T-helper 9 cell (primary cell): ENCODE measurements at places on chromosomes 6 and 20.

GRCh38 chr20:41373251-41373783 lies 6.7 kb upstream of the EMILIN3 start:
- DNase-seq: no peak

DNA sequence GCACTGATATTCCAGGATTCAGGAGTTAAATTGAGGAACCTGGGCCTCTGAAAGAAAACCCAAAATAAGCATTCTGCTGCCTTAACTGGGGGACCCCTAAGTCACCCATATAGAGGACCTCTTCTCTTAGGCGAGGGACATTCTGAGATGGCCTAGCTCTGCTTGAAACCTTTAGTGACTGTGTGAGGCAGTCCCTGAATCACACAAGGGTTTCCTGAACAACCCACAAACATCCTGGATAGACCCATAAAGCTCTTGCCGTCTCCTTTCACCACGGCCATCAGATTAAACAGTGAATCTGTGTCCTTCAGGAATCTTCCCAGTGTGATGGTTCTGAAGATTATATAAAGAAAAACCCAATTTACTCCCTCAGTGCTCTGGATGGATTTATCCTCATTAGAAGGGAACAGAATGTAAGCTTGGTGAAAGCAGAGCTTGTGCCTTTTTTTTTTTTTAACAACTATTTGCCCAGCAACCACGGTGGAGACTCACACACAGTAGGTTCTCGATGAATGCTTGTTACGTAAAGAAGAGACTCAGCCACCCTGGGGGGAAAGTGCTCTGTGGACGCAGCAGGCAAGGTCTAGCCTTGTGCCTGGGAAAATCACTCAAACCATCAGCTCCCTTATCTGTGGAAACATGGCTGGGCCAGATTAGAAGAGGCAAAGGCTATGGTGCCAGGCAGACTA lies 39.1 kb upstream of the SIRPG start:
- no peak for DNase-seq

- no peak for DNase-seq
Observed at GRCh38 chr6:134584847-134585516, 267.1 kb upstream of the SGK1 start.

GRCh38 chr6:69795469-69796072 lies 1.2 kb downstream of the LMBRD1 start:
- DNase-seq: no peak

DNA sequence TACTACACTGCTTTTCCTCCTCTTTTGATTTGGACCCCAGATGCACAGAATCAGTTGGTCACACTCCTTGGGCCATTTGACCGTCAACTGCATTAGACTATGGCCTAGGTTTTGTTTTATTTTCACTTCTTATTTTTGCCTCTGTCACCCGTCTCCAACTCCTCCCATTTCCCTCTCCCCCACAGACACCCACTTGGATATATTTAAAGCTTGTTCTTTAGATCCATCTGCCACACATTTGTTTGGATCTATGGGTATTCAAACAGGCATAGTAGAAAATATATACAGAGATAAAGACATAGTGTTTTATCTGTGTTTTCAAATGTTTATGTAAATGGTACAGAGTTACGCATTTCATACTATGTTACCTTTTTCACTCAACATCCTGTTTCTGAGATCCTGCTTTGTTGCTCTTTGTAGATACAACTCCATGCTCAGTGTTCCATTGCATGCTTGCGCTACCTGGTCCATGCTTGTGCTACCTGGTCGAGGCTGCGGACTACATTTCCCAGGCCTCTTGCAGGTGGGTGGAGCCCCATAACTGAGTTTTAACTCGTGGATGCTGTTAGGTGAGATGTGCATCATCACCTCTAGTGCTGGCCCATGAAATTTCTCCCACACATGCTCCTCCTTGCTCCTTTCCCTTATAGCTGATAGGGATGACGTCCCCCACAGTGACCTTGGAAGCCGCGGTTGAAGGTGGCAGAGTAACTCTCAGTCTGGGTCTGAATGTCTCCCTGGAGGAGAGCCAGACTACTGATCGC lies 11.5 kb upstream of the PREX1 start:
- DNase-seq: no peak

DNA sequence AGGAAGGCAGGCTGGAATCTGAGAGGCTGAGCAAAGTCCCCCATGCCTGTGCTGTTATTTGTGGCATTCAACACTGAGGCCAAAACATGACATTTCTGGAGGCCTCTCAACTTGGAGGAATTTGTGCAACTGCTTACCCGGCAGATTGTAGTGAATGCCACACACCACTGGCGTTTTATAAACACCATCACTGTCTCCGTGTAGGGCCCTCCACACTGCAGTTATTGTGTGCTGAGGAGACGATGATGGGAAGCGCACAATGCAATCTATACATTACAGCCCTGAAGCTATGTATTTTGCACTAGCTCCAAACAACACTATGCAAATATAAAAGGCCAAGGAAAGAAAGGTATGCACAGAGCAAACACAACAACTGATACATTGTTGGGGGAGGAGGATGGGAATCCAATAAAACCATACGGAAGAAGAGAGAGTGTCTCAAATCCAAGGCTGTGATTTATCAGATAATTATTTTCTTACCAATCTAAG lies 106.5 kb downstream of the SMLR1 start:
- no peak for DNase-seq

DNA sequence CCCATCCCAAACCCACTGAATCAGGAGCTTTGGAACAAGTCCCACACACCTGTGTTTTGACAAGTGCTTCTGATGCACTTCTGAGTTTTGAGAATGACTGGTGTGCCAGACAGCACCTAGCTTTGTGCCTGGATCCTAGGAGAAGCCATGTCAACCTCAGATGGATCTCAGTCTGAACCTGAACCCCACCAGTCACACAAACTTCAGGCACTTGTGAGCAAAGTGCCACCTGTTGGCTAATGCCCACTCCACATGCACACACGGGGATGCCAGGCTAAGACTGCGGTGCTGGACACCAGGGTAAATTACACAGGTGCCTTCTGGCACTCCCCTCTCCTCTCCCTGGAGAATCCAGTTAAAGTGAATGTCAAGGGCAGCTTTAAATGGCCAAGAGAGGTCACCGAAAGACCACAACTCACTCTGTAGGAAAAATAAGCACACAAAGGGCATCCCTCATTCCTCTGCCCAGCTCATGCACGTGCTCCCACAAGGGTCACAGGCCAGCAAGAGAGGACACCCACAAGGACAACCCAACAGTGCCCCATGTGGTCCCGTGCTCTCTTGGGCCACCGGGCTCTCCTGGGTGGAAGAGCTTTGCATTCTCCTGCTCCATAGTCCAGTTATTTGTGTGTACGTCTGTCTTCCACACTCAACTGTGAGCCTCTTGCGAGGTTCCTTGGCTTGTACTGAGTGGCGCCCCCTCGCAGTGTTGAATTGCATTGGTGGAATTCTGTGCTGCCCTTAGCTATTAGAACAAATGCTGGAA lies 45.6 kb downstream of the TAF8 start:
- DNase-seq: no peak

DNA sequence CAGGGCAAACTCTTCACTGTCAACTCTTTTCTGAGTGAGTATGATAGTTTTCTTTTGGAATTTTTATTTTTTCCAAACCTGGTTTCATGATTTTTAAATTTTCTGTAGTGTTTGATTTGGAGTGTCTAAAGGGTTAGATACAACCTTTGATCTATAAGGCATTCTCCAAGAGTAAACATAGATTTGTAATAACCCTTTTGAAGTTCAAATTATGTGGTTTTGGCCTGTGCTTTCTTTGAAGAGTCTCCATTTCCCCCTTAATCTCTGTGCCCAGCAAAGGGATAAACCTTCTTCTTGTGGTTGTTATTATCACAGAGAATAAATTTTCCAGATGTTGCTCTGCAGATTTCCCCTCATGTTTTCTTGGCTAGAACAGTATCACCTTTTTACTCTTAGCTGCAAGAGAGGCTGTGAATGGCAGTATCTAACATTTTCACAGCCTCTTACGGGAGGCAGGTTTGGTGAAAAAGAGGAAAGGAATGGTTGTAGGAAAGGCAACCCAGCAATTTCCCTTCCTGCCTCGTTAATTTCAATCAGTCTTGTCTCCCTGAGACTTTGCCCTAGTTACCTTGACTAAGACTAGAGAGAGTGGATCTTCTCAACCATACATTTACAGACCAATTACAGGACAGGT lies 83.3 kb upstream of the AKIRIN2 start:
- no peak for DNase-seq

DNA sequence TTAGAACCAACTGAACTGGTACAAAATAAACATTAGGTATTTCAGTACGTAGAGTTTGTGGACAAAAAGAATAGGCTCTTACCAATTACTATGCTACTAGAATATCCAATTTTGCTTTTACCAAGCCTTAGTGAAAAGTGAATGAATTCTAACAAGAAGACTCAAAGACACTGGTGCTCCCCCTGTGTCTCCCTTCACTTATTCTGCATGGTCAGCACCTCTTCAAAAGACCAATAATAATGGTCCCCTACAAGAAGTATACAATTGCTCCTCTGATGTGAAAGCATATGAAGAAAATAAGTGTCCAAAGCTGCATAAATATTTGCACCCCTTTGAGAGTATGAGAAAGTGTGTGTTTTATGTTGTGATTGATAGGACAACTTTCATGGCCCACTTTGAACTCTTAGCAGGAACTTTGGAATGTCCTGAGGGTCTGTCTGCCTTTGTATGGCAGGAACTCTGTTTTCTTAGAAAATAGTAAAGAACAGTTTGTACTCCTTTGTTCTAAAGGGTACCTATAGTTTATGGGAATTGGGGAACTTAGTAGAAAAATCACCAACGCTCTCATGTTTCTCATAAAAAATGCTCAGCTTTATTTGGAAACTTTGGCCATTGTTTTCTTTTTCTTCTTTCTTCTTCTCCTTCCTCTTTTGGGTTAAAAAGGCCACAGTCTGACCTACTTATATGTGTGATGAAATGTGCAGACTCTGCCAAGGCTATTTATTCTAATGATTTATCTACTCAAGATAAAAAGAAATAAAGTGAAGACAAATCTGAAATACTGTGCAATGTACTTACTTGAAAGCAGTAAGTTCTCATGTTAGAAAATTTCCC lies 352.4 kb downstream of the LAMA2 start:
- DNase-seq: no peak

GRCh38 chr6:55758156-55758937 lies 117.0 kb downstream of the BMP5 start:
- DNase-seq: no peak

DNA sequence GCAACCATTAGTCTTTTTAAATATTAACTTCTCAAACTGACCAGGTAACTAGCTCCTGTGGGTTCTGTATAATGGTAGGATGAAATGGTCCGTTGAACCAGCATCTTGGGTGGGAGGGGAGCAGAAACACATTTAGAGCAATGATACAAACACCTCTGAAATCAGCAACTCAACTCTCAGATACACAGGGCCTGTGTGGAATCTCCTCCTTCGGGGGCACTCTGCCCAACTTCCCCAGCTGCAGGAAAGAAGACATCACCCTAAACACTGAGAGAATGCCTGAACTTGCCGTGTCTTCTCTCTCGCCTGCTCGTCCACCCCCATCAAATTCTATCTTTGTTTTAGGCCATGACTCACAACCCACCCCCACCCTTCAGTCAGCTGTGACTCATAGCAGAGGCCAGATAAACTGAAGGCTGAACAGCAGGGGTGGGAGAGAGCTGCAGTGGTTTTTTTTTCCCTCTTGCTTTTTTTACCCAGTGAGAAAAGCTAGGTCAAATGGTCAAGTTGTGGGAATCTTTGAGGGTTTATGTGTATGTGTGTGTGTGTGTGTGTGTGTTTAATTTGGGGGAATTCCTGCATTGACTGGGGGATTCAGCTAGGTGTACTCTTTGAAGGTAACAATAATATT lies 593.4 kb upstream of the JAG1 start:
- no peak for DNase-seq

DNA sequence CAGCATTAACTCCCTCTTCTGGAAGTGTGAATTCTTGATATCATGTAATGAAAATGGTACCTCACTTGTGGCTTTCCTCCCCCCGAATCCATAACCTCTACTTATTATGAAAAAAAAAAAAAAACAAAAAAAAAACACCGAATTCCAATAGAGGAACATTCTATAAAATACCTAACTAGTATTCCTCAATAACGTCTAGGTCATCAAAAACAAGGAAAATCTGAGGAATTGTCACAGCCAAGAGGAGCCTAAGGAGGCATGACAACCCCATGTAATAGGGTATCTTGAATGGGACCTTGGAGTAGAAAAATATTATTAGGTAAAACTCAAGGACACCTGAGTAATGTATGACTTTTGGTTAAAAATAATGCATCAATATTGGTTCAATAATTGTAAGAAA lies 38.9 kb upstream of the POLR1H start:
- DNase-seq: no peak

GRCh38 chr6:127938701-127939100 lies 37.8 kb upstream of the THEMIS start:
- no peak for DNase-seq

GRCh38 chr6:26200918-26201721 lies 113.9 kb downstream of the HFE start:
- no peak for DNase-seq

DNA sequence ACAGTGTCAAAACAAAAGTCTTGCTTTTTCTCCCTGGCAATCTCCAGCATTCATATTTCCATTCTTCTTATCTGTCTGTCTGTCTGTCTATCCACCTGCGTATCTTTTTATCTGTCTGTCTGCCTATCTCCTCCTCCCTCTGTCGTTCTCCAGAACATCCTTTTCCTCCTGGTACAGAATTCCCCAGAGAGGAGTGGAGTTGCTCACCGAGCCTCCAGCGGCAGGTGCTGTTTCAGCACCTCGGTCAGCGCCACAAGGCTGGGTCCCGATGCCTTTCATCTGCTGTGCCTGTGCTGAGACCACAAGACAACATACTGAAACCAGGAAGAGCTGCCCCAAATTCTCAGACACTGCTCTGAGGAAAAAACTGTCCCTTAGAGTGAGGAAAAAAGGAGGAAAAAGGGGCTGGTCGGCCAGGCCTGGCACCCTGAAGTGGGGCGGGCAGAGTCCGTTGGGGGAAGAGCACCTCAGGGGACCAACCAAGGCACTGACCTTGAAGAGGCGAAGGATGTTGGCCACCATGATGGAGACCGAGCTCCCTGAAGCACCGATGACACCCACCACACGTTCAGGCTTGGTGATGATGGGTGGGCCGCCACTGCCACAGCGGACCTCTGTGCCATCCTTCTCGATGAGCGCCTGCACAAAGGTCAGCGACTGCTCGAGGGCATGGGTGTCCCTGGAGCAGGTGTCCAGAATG lies 13.3 kb downstream of the GRM4 start:
- DNase-seq: no peak

DNA sequence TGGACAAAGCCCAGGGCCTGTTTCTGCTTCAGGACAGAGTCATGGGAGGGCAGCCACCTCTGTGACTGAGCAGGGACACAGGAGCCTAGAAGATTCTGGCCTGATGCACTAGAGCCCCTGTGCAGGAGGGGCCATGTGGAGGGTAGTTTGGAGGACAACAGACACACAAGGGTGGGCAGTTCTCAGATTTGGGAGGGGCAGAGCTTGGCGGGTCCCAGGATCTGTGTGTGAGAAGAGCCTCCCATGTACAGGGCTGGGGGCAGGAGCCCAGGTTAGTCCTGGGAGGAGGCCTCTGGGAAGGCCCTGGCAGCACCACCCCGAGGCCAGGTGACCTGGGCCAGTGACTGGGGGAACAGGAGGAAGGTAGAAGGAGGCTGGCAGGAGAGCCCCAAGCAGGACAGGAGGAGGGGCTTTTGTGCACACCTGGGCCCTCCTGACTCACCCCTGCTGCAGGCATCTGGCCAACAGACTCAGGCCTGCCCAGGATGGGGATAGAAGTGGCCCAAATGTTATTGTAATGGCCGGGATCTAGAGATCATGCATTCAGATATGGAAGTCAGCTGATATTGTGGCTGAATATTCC lies 1.4 kb upstream of the ULBP3 start:
- no peak for DNase-seq

GRCh38 chr6:77740380-77740779 lies 87.5 kb downstream of the MEI4 start:
- no peak for DNase-seq

- no peak for DNase-seq
Observed at GRCh38 chr20:717832-718231, 42.2 kb upstream of the SCRT2 start.
